ENCODE measurements at places on chromosomes 1 and 21.

- DNase-seq: no peak
These were observed 68.7 kb downstream of the DNTTIP2 start for GRCh38 chr1:93810316-93810715.

DNA sequence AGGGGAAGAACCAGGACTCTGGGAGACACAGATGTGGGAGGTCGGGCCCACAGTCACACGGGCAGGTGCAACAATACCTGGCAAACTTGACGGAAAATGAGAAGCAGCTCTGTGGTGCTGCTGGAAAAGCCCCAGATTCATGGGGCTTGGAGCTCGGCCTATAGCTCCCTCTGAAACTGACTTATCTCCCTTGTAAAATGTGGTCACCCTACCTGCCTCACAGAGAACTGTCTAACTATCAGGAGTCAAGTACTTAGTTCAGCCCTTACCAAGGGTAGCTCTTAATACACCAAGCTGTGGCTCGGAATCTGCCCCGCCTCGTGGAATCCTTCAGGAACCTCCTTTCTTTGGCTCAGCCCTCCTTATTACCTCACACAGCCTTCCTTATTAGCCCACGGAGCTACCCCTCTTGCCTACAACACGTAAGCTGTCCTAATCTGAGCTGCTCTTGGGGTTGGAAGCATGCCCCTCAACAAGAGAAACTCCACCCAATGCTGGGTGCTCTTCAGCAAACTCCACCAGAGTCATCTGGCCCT, 68.9 kb downstream of the MRPL37 start:
- DNase-seq: no peak

DNA sequence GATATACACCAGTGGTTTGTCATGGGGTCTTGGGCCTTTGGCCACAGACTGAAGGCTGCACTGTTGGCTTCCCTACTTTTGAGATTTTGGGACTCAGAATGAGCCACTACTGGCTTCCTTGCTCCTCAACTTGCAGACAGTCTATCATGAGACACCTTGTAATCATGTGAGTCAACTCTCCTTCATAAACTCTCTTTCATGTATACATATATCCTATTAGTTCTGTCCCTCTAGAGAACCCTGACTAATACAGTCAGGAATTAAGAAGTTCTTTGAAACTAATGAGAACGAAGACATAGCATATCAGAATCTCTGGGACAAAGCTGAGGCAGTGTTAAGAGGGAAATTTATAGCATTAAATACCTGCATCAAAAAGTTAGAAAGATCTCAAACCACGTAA, 110.8 kb downstream of the SLC5A9 start:
- DNase-seq: no peak

- no peak for DNase-seq
These were observed at the start of gene TEKT2 for GRCh38 chr1:36083635-36084496. TSS of gene TEKT2 (plus strand) at chr1:36084094. CDS start at chr1:36084922, 828 bp downstream.

- no peak for DNase-seq
These were observed 1022.3 kb upstream of the B3GALT2 start for GRCh38 chr1:194208674-194209073.

GRCh38 chr1:169100208-169100607, 6.3 kb upstream of the ATP1B1 start:
- DNase-seq: no peak

DNA sequence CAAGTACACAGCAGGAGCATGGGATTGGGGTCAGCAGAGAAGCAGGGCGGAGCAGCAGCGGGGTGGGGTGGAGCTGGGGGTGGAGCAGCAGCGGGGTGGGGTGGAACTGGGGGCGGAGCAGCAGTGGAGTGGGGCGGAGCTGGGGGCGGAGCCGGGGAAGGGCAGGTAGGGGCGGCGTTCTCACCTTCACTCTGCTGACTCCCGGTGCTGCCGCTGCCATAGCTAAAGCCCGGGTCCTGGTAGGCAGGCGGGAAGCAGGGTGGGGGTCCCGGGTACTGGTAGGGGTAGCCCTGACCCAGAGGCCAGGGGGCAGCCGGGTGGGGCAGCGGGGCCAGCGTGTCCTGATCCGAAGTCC, 6.7 kb downstream of the TAS1R3 start:
- DNase-seq: peak; percentile 38

DNA sequence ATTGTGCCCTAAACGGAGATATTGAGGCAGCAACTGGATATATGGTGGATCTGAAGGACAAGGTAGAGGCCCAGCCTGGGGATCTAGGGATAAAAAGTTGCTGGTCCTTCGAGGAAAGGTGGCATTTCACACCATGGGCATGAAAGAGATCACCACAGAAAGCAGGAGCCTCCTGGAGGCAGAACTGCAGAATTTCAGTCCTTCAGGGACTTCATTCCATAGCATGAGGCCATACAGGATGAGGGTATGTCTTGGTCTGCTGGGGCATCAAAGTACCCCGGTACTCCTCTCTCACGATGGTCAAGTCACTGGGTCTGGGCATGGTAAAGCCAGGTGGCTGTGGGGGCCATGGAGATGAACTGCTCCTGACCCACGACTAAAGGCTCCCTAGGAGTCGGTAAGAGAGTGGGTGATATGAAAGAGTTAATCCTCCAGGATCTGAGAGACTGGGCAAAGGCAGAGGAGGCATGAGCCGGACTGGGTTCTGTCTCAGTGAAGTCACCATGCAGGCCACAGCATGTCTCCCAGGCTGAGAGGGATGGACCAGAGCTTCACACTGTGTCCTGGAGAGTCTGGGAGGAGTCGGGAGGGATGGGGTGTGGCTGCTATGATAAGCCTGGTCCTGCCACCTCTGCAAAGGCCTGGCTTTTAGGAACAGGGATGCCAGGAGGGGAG, 5.8 kb upstream of the SPRR5 start:
- no peak for DNase-seq

- DNase-seq: no peak
These were observed 1.2 kb upstream of the KCNE1 start for GRCh38 chr21:34513129-34513675.
